Naive B cell (primary cell): ENCODE measurements at places on chromosomes 12 and 14. TPM values are rescaled to one million over a fixed set of nuclear protein-coding genes. Genes with fewer than 3 reads are reported as not detected.
A peak's percentile ranks its signal among the peaks of the same experiment; 100 is the strongest.

GRCh38 chr14:30158299-30158698 is 230.7 kb upstream of the PRKD1 start:
- H3K36me3 ChIP-seq: no peaks in the 10 kb centered on the region
- DNase-seq: no peak
- H3K4me3 ChIP-seq: no peak overlapping the region
- no peaks in the 10 kb centered on the region for H3K27me3 ChIP-seq
- H3K27ac ChIP-seq: no peak overlapping the region

DNA sequence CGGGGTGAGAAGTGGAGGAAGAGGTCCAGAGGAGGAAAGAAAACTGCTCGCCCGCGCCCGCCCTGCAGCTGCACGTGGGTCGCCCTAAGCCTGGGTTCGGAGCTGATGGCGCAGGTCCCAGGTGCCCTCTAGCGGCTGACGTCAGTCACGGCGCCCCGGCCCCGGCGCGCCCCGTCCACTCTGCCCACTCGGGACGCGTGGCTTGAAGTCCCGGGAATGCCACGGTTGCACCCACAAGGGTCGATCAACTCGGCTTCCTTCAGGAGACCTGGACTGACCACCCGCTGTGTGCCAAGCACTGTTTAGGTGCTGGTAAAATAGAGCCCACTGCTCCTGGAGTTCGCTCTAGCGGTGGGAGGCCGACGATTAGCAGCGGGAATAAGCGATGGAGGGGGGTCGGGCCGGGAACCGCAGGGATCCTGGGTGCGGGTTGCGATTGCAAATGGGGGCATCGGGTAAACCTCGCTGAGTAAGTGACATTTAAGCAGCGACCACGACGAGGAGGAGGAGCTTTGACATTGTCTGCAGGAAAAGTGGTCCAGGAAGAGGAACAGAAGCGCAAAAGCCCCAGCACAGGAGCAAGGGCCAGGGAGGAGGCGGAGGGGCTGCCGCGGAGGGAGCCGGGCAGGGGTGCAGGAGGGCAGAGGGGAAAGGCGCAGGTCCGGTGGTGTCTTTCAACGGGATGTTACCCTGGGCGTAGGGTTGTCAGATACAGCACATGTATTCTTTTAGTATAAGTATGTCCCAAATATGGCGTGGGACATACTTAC is 5.1 kb upstream of the ZNF839 start:
- peak overlapping the region; percentile 74 for H3K27ac ChIP-seq
- H3K4me3 ChIP-seq: peak overlapping the region; percentile 94
- peaks cover 29% of the 10 kb centered on the region for H3K4me1 ChIP-seq
- no peaks in the 10 kb centered on the region for H3K36me3 ChIP-seq
- H3K27me3 ChIP-seq: peaks cover 4% of the 10 kb centered on the region

DNA sequence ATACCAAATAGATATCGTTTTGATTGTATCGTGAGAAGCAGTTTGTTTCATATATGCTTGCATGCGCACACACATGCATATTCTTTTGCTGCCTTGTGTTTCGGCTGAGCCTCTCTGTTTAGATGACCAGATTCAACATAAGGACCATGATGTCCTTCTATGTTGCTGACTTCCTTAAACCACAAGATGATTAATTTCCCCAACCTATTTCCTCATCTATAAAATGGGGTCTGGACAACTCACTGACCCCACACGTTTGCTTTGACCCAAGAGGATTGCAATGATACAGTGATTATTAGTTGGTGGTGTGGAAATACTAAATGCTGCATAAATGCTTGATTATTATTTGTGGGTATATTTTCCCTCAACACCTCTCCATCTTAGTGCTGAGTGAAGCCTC is 16.8 kb upstream of the FOS start:
- H3K36me3 ChIP-seq: no peaks in the 10 kb centered on the region
- H3K27me3 ChIP-seq: no peaks in the 10 kb centered on the region
- H3K4me1 ChIP-seq: peaks cover 22% of the 10 kb centered on the region

DNA sequence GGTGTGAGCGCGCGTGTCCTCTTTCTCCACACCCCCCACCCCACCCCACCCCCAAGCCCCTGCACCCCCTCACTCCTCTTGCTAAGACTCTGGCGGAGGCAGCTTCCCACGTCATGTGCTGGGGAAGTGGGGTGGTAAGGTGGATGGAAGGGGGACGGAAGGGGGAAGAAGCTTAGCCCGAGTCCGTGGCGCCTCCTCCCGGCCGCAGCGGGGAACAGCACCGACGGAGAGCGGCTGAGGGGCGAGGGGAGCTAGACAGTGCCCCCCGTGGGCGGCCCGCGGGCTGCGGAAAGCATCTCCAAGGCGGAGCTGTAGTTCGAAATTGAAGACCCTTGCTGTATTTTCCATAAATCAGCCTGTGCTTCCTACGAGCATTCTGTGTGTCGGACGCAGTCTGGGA is 588 bp upstream of the GRIN2B start:
- H3K4me1 ChIP-seq: peaks cover 27% of the 10 kb centered on the region
- peaks cover 65% of the 10 kb centered on the region for H3K27me3 ChIP-seq
- no peak overlapping the region for H3K27ac ChIP-seq
- DNase-seq: peak; percentile 17

DNA sequence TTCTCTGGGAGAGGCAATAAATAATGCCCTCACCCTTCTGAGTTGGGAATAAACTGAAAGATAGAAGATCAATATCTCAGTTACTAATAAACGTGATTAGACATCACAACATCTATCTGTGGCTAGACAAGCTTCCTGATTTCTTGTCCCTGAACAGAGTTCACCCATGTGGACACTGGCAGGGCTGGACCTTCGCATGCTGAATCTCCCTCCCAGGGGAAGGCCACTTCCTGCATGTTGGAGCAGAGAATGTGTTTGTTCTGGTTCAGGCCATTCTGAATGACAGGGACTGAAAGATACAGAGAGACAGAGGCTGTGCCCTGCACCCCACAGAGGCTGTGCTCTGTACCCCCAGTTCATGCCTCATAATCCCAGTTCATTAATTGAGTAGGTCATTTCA is 132.6 kb downstream of the SLC38A1 start:
- H3K36me3 ChIP-seq: no peaks in the 10 kb centered on the region
- DNase-seq: no peak
- no peak overlapping the region for H3K27ac ChIP-seq
- H3K4me3 ChIP-seq: no peak overlapping the region
- H3K27me3 ChIP-seq: no peaks in the 10 kb centered on the region

DNA sequence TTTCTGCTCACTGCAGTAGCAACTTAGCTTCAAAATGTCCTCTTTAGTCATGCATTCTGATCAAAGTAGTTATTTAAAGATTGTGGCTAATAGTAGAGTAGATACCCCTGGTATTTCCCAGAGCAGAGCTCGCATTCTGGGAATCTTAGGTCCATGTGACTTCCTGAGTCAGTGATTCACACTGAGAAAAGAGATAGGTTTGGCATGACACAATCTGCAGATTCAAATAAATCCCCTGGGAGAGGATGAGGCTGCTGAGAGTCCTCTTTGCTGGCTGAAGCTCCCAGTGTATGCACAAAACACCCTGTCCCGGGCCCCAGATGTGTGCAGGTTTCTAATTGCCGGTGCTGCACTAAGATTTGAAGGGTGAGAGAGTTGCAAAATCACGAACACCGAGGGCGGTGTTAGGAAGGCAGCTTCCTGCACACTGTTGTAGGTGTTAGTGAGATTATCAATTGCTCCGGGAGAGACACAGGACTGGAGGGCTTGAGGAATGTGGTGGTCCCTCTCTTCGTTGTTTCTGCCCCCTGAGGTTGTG is 233.2 kb downstream of the NRXN3 start:
- no peaks in the 10 kb centered on the region for H3K4me1 ChIP-seq
- H3K4me3 ChIP-seq: no peak overlapping the region
- H3K27me3 ChIP-seq: peaks cover 44% of the 10 kb centered on the region
- H3K36me3 ChIP-seq: no peaks in the 10 kb centered on the region

DNA sequence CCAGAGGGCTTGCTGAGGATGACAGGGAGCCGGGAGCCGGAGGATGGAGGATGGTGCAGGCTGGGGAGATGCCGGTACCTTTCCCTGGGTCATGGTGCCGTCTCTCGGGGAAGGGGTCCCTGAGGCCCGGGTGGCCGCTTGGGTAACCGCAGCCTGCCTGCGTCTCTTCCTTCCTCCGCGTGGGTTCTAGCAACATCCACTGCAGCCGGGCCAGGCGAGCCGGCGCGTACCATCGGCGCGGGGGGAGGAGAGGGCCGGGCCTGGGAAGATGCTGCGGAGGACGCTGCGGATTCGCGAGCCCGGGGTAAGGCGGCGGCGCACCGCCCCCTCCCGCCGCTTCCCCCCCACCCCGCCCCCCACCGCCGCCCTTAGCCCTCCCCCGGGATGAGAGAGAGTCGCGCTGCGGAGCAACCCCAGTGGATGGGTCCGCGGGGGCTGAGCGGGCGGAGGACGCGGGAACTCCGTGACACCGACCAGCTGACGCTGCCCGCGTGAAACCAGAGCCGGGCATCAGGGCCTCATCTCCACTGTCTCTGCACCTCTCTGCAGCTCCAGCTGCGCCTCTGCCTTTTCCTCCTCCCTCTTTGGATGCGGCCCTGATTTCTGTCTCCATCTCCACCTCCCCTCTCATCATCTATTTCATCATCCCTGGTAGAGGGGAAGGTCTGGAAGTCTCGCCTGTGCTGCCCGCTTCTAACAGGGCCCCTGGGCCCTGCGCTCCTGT is at the start of gene FAIM2:
FAIM2 (minus strand) TSS at position 201 of the 724 bp plus-strand sequence; CDS start at position 93, 108 bp downstream.
- no peak within 1 kb of the TSS for H3K27ac ChIP-seq
- peaks cover 60% of the 10 kb centered on the region for H3K27me3 ChIP-seq
- H3K4me3 ChIP-seq: peak within 1 kb of the TSS; percentile 82
- peak; percentile 19 for DNase-seq

RESF1 gene
- polyA plus RNA-seq: 99.7 TPM

PPP1R12A gene
- 90.2 TPM for polyA plus RNA-seq

ZNF891 gene
- polyA plus RNA-seq: 0.94 TPM

GPRC5A gene
- polyA plus RNA-seq: not detected
